ENCODE measurements at places on chromosomes 2 and 18.

DNA sequence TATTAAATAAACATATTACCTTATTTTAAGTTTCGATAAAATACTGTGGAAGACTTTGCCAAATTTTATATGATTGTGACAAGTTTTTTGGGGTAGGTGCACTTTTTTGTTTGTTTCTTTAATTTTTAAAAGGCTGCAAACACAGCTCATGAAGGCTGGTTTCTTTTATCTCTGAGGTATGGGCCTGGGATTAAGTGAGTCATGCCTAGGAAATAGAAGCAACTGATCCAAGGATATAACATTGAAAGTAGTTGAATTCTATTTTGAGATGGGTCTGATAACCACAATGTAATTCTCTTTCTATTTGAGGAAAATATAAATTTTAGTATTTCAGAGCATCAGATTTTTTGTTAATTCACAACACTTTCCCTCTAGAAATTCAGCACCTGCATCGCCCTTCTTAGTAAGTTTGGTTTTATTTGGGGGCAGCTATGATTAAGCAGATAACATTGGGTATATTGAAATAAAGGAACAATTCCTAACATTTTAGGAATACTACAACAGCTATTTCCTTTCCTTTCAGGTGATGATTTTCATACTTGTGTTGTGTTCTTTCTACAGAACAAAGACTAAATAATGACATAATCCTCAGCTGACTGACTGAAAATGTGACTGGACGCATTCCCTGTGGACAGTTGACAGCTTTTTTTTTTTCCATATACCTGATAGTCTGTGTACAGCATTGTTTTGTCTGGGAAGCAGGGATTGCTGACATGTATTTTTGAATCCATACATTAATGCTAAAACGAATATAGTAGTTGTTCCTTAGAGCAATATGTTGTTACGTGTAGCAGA, 16.8 kb downstream of the RBM45 start:
- no peak for DNase-seq

DNA sequence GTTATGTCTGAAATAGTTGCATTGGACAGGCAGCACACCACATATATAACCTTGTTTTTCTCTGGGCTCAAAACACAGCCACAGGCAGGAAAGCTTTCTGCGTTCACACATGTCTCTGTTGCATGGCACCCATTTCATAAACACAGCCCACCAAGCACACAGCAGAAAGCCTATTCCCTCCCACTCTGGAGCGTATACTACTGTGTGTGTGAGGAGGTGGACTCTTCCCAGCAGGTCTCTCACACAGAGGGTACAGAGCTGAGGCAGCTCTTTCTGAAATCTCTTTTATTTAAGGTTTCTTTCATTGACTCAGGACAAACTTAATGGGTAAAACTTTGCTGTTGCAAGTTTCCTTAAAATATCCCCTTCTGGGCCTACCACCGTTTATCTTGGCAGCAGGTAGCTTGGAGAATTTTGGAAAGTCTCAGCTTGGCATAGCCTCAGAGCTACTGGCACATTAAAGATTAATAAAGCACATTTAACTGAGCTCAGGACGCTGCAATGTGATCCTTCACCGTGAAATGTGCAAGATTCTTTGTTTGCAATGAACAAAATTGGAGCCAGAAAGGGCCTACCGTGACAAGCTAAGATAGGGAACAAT, 105.1 kb upstream of the NCKAP5 start:
- no peak for DNase-seq

GRCh38 chr2:177717831-177718618, 325.5 kb downstream of the AGPS start:
- no peak for DNase-seq

GRCh38 chr2:70830366-70830765, 5.2 kb downstream of the CD207 start:
- DNase-seq = no peak

DNA sequence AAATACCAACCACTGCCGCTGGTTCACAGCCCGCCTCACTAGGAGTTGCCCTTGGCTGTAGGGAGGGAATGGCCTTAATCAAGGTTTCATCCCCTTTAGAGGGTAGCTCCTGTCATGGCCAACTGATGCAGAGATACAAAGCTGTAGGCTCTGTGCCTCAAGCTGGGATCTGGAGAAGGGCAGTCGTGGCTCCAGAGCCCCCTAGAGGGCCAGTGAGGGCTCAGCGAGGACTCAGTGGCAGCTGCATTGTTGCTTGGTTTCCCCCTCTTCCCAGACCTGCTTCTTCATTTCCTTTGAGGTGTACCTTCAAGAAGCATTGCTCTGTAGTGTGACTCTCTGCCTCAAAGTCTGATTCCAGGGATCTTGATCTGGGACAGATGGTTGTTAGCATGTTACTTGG, 302.1 kb downstream of the LPIN1 start:
- no peak for DNase-seq

DNA sequence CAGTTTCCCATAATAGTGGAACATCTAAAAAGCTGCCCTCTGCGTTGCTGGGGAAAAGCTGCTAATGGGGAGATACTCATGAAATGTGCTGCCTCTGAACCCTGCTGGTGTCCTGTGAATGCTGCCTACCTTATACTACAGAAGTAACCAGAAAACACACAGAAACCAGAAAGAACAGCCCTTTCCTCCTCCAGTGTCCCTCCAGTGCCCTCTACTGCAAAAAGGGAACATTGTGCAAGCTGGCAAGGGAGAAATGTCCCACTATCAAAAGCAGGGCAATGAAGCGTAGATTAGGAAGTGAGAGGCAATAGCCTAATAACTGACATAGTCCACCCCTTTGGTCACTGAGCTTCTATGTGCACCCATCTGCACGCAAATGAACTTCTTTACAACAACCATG, 162.7 kb upstream of the ETAA1 start:
- no peak for DNase-seq

DNA sequence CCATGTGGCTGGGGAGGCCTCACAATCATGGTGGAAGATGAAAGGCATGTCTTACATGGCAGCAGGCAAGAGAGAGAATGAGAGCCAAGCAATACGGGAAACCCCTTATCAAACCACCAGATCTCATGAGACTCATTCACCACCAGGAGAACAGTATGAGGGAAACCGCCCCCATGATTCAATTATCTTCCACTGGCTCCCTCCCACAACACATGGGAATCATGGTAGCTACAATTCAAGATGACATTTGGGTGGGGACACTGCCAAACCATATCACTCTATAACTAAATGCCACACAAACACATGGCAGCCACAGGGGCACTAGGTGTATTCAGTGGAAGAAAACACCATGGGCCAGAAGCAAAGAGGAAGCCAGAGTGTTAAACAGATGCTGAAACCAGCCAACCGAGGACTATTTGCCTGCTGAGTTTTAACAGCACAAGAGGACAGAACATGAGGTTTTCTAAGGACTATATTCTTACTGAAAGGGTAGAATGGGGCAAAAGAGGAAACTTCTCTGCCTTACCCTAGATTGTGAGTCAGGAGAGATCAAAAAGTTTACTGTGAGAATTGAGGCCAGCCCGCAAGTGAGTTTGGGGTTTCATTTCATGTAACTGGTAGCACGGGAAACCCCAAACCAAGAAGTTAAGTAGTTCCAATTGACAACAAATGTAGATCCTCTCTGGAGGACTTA, 49.2 kb downstream of the SIGLEC15 start:
- peak; percentile 37 for DNase-seq

DNA sequence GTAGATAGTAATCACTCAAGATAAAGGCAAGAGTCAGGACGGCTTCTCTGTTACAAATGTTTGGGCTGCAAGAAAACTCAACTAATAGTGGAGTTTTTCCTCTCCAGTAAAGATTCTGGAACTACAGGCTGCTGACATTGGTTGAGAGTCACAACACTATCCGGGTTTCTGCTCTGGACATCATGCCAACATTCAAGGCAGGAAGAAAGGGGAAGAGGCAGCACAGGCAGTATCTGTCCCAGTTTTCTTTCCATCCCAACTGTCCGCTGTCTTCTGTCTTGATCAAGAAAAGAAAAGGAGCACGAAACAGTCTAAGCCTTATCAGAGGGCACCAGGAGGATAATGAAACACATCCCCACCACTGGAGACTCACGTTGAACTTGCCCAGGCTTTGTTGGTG, 132.1 kb downstream of the MAIP1 start:
- DNase-seq = no peak

GRCh38 chr18:57921708-57922107, 118.6 kb upstream of the ATP8B1 start:
- DNase-seq = no peak

DNA sequence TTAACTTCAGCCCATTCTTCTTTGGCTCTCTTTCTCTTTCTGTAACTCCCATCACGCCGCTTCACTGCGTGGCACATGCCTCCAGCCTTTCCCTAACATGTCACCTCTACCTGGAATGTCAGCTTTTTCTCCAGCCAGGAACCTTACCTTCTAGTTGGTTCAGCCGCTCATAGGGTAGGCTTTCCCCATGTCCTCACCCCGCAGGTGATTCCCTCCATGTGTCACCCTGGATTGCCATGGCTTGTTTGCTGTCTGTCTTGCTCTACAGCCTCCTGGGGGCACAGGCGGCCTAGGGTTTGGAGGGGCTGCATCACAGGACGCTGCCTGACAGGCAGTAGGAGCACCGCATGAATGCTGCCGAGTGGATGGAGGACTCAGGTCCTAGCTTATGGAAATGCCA, 39.2 kb downstream of the ARHGEF4 start:
- DNase-seq = peak; percentile 23

GRCh38 chr2:226683196-226683595, 116.4 kb downstream of the IRS1 start:
- DNase-seq = no peak

- DNase-seq = no peak
Observed at GRCh38 chr2:169933124-169933711, 106.0 kb downstream of the UBR3 start.

DNA sequence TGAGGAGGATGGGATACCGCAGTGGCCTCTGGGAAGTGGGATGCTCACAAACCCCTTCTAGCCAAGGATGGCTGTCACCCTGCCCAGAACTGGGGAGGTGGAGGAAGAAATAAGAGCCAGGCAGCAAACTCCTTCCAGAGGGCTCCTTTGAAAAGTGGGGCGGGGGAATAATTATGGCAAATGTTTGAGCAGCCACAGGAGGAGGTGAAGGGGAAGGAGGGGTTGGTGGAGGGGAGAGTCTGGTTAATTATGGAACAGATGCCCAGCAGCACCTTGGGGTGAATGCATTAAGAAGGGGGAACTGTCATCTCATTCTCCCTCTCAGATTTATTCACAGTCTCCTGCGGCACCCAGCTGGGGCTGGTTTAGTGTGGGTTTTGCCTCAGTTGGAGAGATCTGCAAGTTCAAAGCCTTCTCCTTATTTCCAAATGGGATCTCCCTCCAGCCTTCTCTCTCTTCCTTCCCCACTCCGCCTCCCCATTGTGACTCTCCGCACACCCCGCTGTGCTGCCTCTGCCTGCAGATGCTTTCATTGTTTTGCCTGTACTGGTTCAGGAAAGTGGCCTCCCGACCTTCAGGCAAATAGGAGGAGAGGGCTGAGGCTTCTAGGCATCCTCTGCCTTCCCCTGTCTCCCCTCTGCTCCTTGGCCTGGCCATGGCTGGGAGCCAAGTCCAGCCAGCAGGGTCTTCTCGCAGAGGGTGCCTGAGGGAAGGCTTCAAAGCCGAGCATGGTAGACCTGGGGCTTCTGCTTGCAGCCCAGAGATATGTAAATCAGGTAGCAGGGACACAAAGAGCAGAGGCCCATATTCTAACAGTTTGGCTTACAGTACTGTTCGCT, 457.2 kb upstream of the MEX3C start:
- DNase-seq = no peak

DNA sequence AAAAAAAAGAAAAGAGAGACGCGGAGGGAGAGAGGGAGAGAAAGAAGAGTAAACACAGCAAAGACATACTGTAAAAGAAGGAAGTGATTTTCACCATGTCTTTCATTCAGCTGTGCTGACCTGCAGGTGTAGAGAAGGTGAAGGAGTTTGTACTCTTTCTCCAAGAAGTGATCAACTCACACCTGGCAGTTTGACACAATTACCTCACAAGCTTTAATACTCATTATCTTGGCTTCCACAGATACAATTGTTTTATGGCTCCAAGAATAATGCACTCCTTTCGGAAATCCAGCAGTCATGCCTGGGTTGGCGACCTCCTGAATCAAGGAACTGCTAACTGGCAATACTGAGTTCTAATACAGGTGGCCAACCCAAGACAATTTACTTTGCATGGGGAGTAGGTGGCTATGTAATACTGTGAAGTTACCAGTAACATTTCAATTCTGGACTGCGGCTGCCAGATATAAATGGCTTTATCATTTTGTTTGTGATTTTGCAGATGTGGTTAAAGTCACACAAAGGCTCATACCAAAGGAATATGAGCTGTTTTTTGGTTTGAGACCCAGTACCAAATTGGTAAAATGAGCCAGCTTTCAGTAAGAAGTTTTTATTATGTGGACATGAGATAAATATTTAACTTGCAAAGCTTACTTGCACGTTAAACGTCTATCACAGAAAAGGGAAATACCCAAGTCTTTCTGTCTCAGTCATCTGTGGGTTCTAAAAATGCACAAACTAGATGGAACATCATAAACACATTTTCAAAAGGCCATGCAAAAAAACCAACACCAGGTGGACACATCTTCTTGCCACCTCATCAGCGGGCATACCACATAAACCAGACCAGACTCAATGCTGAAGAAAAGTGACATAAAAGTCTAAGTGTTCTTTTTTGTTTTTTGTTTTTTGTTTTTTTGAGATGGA, 69.3 kb downstream of the NCKAP5 start:
- DNase-seq = no peak
